ENCODE measurements at places on chromosomes 12 and 14.

DNA sequence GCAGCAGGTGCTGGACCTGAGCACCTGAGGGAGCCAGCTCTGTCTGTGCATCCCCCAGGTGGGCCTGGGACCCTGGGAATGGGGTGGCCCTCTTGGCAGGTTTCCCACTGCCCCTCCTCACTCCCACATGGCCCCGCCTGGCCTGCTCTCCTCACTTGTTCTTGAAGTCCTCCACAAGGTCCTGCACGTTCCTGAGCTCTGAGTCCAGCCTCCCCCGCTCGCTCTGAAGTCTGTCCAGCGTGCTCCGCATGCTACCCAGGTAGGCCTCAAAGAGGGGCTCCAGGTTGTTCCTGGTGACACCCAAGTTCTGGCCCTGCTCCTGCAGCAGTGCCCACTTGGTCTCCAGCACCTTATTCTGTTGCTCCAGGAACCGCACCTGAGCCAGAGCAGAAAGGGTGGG lies 2.9 kb downstream of the KRT79 start:
- no peak for DNase-seq

DNA sequence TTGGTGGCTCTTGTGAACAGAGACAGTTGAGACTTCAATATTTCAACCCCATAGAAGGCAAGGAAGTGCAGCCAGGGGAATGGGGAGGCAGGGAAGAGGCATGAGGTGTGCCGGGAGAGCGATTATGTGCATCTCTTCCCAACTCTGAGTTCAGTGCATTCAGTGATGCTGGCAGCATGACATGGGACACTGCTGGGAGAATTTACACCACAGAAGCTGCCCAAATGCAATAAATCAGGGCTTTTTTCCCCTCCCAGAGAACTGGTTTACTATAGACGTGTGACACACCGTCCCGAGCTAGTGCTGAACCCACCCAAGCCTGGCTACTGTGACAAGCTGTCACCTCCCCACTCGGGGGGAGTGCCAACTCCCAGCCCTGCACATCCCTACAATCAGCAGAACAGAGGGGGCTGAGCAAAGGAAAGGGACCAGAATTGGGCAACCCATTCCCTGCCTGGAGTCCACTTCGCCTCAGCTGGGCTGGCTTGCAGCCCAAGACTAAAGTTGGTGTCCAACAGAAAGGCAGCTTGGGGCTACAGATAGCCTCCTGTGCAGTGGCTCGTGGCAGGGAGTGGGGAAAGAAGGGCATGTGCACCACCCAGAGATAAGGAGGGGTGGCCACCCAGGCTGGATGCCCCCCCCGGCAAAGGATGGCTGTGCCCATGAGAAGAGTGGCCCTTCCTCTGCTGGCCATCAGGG lies 16.7 kb downstream of the AHSA1 start:
- peak; percentile 35 for DNase-seq

GRCh38 chr12:52662918-52663229 lies 10.9 kb upstream of the KRT2 start:
- no peak for DNase-seq

DNA sequence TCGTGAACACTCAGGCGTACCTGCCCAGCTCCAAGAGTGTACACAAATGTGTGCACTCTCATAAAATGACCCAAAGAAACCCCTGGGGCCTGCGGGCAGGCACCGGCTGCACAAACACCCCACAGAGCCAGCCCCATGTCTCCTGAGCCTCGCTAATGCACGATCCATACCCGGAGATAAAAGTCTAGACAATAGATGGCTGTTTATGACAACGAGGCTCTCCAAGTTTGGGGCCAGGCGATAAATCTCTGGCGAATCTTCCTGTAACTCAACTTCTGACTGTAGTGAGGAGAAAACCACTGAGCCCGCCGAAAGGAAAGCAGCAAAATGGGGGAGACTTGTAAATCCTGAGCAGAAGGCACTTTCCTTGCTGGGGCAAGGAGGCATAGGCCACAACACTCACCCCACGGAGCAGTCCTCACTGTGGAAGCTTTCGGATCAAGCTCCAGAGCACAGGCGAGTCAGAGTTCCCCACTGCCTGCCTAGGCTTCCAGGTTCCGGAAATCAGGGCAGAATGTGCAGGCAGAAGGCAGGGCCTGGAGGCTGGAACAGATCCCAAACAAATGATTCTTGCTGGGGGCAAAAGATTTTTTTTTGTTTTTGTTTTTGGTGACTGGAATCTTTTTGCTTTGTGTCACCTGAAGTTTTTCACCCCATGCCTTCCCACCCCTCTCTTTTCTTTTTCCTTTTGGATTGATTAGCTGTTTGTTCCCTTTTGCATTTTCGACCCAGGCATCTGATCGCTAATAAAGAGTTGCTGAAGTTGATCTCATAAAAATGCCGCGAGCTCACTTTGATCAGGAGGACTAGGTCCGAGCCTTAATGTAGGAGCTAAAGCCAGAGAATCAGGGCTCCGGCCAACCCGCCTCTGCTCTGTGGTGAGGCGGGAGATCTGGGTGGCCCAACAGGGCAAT lies 4.5 kb upstream of the HOXC11 start:
- no peak for DNase-seq

- DNase-seq, result peak; percentile 24
Observed at GRCh38 chr14:51328064-51328771, 88.2 kb downstream of the TMX1 start.

- DNase-seq, result peak; percentile 78
Observed at GRCh38 chr12:105538880-105539279, 208.4 kb downstream of the C12orf75 start.

GRCh38 chr12:20805921-20806320 lies 4.6 kb upstream of the SLCO1B3 start:
- no peak for DNase-seq

DNA sequence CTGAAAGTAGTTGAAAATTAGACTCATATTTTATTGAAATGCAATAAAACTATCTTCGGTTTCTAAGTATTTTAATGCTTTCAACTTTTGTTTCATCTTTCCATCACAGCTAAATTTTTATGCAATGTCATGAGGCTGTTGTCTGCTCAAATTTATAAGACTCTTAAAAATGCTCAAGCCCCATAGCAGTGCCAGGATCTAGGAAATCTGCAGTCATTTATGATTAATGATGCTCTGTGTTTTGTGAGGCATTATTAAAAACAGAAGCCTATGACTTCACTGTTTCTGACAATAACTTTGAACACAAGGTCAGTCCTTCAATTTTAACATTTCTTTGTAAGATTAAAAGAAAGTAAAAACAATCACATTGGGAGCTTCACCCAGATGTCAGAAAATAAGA lies 112.5 kb downstream of the ALX1 start:
- DNase-seq, result no peak

GRCh38 chr12:116916714-116917114 lies 6.0 kb downstream of the FBXW8 start:
- peak; percentile 67 for DNase-seq

GRCh38 chr14:84025106-84026012 lies 1504.6 kb upstream of the FLRT2 start:
- no peak for DNase-seq

- DNase-seq, result peak; percentile 63
Observed at GRCh38 chr12:54033106-54033979, 493 bp downstream of the HOXC5 start.

DNA sequence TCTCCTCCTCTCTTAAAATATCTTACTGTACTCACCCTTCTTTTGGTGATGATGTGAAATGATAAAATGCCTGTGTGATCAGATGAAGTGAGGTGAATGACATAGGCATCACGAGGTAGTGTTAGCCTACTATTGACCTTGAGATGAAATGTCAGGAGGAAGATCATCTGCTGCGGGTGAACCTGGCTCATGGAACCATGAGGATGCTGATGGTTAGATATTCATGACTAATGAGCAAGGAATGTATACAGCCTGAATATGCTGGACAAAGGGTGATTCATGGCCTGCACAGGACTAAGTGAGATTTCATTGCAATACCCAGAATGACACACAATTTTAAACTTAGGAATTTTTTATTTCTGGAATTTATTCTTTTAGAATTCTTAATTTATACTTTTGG lies 89.6 kb downstream of the DAAM1 start:
- DNase-seq, result peak; percentile 72

- no peak for DNase-seq
Observed at GRCh38 chr14:80419769-80420168, 208.5 kb upstream of the DIO2 start.

- no peak for DNase-seq
Observed at GRCh38 chr12:5561057-5561456, 129.1 kb downstream of the NTF3 start.
